Mammary epithelial cell (primary cell): ENCODE measurements at places on chromosomes 12 and 14.

DNA sequence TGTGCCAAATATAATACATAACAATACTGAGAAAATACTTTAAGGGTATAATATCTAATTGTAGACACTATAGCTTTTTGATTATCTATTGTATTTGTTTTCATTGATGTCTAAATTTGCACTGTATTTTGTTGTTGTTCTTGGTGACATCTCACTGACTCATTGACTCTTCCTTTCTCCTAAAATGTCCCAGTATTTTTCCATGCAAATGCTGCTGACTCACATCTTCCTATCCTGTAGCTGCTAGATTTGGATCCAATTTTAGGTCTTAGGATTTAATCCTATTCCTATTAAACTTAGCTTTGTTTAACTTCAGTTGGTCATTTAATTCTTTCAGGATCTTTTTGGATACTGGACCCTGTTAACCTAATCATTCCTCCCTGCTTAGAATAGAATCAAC lies 148.5 kb downstream of the TMTC2 start:
- peak; percentile 19 for DNase-seq

DNA sequence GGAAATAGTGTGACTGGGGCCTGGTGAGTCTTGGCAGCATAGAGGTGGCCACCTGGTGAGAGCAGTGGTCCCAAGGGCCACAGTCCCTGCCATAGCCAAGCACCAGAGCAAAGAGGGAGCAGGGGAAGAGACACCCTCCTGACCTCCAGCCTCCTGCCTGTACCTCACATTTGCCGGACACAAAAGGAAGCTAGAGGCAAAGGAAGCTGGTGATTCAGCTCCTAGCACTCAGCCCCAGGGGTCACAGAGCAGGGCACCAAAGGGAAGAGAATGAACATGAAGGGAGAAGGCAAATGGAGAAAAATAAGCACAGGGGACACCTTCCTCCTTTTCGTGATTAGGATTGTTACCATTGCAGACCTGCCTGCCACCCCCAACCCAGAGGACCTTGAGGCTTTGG lies 216.8 kb downstream of the ZFP36L1 start:
- DNase-seq, result no peak

GRCh38 chr12:121934309-121934664 lies 15.9 kb downstream of the CFAP251 start:
- DNase-seq, result no peak

- no peak for DNase-seq
Measured at GRCh38 chr12:21144309-21144708, 13.3 kb downstream of the SLCO1B1 start.

DNA sequence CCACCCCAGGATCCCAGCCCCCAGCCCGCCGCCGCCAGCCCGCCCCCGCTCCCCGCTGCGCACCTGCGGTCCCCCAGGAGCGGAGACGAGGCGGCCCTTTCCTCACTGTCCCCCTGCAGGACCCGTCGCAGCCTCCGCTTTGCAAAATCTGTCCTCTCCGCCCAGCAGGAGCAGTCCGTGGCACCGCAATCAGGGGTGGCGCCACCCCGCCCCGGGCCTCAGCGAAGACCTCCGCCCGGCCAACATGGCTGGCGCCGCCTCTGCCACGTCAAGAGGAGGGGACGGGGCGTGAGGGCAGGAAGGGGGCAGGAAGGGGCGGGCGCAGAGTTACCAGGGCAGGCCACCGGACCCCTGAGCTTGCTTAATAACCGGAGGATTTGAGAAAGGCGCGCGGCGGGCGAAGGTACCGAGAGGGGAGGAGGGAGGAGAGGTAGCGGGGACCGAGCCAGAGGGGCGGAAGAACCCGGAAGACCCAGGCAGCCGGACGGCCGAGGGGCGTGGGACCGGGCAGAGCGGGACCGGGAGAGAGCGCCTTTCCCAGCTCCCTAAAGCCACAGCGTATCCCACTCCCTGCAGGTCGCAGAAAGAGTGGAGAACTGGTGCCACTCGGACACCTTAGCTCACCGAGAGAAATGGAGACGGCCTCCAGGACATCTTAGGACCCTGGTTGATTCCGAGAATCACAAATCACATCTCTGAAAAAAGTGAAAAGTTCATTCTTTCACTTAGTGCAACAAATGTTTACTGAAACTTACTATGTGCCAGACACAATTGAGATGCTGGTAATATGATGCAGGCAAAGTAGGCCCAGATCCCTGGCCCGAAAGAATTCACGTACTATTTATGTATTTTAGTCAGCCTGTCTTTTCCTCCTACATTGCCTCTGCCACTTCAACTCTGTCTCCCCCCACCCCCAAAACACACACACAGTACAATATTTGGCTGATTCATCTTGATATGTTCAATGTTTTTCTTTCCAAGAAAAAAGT lies at the start of gene SEC23A:
SEC23A (minus strand) TSS at position 267 of the 989 bp plus-strand sequence. CDS start 7,117 bp downstream, outside the sequence.
- DNase-seq, result peak; percentile 81

GRCh38 chr12:67662910-67663538 lies 14.5 kb downstream of the DYRK2 start:
- DNase-seq, result no peak

GRCh38 chr12:96070670-96071279 lies 35.4 kb upstream of the LTA4H start:
- peak; percentile 25 for DNase-seq

DNA sequence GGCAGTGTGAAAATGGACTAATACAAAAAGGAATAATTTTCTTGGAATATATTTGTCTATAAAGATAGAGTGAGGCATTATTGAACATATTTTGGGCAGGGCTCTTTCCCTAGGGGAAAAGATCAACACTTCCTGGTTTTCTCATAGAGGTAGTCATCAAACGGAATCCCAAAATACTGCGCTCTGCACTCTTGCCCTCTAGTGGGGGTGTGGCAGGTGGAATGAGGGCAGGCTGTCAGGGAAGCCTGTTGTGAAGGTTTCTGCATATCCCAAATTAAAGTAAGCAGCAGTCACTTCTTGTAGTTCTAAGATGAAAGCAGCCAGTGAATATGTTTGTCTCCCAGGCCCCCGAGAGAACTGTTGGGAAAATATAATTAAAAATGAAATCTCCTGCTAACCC lies 666.8 kb upstream of the TMEM132C start:
- DNase-seq, result no peak

DNA sequence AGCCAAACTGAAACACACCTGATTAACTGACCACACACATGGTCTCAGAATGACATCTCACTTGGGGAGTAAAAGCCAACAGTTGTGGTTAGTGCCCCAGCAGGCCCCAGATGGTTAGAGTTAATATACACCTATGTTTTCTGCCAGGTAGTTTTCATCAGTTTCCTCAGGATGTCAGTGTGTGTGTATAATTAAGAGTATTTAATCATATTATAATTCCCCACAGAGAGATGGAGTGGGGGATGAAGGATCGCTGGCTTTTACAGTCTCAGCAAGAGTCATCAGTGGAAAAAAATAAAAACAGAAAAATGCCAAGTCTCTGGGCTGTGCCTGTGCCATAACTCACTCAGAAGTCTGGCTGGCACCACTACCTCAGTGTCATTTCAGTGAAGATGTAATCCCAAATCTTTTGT lies 412.5 kb downstream of the ZFP36L1 start:
- no peak for DNase-seq

DNA sequence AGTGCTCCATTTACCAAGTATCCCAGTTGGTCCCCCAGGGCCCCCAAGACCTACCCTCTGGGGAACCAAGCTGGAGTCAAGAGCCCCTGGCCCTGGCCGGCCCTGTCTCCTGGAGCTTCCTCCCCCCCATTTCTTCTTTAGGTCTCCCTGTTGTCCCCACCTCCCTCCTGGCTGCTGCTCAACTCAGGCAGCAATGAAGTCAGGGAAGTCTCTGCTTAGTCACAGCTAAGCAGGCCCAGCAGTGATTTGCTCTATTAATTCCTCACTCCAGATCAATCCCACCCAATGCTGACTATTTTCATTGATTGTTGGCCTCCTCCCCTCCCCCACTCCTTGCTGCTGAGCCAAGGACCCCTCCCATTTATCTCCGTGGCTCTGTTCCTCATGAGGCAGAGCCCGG lies 28.3 kb downstream of the VSX2 start:
- no peak for DNase-seq

GRCh38 chr12:15887043-15887817 lies 5.0 kb downstream of the STRAP start:
- DNase-seq, result no peak

DNA sequence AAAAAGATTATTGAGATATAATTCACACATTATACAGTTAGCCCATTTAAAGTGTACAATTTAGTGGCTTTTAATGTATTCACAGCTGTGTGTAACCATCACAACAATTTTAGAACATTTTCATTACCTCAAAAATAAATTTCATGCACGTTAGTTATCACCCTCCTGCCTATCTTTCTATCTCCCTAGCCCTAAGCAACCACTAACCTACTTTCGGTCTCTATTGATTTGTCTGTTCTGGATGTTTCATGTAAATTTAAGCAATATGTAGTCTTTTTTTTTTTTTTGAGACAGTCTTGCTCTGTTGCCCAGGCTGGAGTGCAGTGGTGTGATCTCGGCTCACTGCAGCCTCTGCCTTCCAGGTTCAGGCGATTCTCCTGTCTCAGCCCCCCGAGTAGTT lies 439.4 kb downstream of the PCNX1 start:
- DNase-seq, result no peak

- no peak for DNase-seq
Measured at GRCh38 chr14:94600148-94600545, 12.0 kb upstream of the SERPINA3 start.

GRCh38 chr14:21990116-21990515 lies 316.5 kb upstream of the OR4E1 start:
- DNase-seq, result peak; percentile 1

- peak; percentile 26 for DNase-seq
Measured at GRCh38 chr12:53791735-53792326, 40.1 kb upstream of the CISTR start.

DNA sequence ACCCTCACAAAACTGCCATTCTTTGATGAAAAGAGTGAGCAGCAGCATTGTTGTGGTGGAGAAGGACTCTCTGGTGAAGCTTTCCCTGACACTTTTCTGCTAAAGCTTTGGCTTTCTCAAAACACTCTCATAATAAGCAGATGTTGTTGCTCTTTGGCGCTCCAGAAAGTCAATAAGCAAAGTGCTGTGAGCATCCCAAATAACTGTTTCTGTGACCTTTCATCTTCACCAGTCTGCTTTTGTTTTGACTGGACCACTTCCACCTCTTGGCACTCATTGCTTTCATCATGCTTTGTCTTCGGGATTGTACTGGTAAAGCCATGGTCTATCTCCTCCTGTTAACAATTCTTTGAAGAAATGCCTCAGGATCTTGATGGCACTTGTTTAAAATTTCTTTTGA lies 424.7 kb upstream of the TMPO start:
- no peak for DNase-seq
